Epithelial cell of proximal tubule (primary cell): ENCODE measurements at places on chromosomes 12 and 14. TPM values are rescaled to one million over a fixed set of nuclear protein-coding genes. Genes with fewer than 3 reads are reported as not detected.

PZP gene
- total RNA-seq = not detected in 2 replicates

GLT1D1 gene
- total RNA-seq = 0.14 and 0.46 TPM in 2 replicates

AKAP6 gene
- total RNA-seq = 0.22 and 4.6 TPM in 2 replicates

TRAF3 gene
- total RNA-seq = 18.9 and 21.9 TPM in 2 replicates

PLEKHD1 gene
- under 0.01 and 0.07 TPM in 2 replicates for total RNA-seq

BBOF1 gene
- total RNA-seq = 1.2 and 3.8 TPM in 2 replicates

INHBC gene
- total RNA-seq = not detected in 2 replicates

KRT85 gene
- total RNA-seq = not detected in 2 replicates

CFAP54 gene
- total RNA-seq = 0.40 and 0.43 TPM in 2 replicates

PPP1R36 gene
- 0.12 and 1.8 TPM in 2 replicates for total RNA-seq

KRT73 gene
- not detected in 2 replicates for total RNA-seq

CKB gene
- 492 and 789 TPM in 2 replicates for total RNA-seq

PFKM gene
- total RNA-seq = 23.9 and 42.5 TPM in 2 replicates

KIF26A gene
- 0.46 and 0.87 TPM in 2 replicates for total RNA-seq

CNPY2 gene
- total RNA-seq = 141 and 155 TPM in 2 replicates

SERPINA9 gene
- not detected in 2 replicates for total RNA-seq

CACNA1C gene
- not detected in 2 replicates for total RNA-seq

STYK1 gene
- total RNA-seq = 2.5 and 4.6 TPM in 2 replicates

TAS2R19 gene
- not detected in 2 replicates for total RNA-seq

FSCB gene
- not detected in 2 replicates for total RNA-seq

TRHDE gene
- 25.9 and 26.9 TPM in 2 replicates for total RNA-seq

ACSM4 gene
- not detected in 2 replicates for total RNA-seq

CCDC175 gene
- not detected in 2 replicates for total RNA-seq

STAC3 gene
- total RNA-seq = not detected in 2 replicates

OR4E2 gene
- total RNA-seq = not detected in 2 replicates

ABCD2 gene
- not detected in 2 replicates for total RNA-seq

GRIP1 gene
- 1.5 and 3.0 TPM in 2 replicates for total RNA-seq

SERPINA1 gene
- total RNA-seq = 15.3 and 15.8 TPM in 2 replicates

CCDC196 gene
- total RNA-seq = not detected in 2 replicates

LRRIQ1 gene
- total RNA-seq = 0.29 and 0.92 TPM in 2 replicates

PLBD1 gene
- 12.4 and 14.2 TPM in 2 replicates for total RNA-seq

CLEC4D gene
- not detected in 2 replicates for total RNA-seq

DIO2 gene
- 0.07 TPM in 1 of 2 replicates, not detected in the other for total RNA-seq

CIROP gene
- not detected in 2 replicates for total RNA-seq

KRT74 gene
- total RNA-seq = not detected in 2 replicates

CLEC4A gene
- total RNA-seq = not detected in 2 replicates

RNASE1 gene
- total RNA-seq = 0.40 TPM in 1 of 2 replicates, not detected in the other

DCN gene
- total RNA-seq = 1.6 and 12.5 TPM in 2 replicates

MMP14 gene
- 224 and 227 TPM in 2 replicates for total RNA-seq

PLEKHH1 gene
- total RNA-seq = 6.3 and 7.6 TPM in 2 replicates

COL2A1 gene
- total RNA-seq = 0.69 and 3.2 TPM in 2 replicates

CLEC4E gene
- total RNA-seq = 6.7 and 11.3 TPM in 2 replicates

NAV3 gene
- total RNA-seq = 15.5 and 27.9 TPM in 2 replicates

CFL2 gene
- total RNA-seq = 54.7 and 67.7 TPM in 2 replicates

MGAT2 gene
- 51.7 and 68.1 TPM in 2 replicates for total RNA-seq

GLIPR1L2 gene
- total RNA-seq = 0.12 and 0.14 TPM in 2 replicates

KRT6C gene
- total RNA-seq = not detected in 2 replicates
